ENCODE measurements at places on chromosomes 12 and 14.

GRCh38 chr12:121580959-121581685 is at the start of gene KDM2B:
Gene KDM2B (minus strand): TSS chr12:121581023. CDS start chr12:121580911, 112 bp downstream.
- DNase-seq, result peak; percentile 54

- DNase-seq, result no peak
Observed at GRCh38 chr14:92292673-92293072, 30.3 kb upstream of the SLC24A4 start.

DNA sequence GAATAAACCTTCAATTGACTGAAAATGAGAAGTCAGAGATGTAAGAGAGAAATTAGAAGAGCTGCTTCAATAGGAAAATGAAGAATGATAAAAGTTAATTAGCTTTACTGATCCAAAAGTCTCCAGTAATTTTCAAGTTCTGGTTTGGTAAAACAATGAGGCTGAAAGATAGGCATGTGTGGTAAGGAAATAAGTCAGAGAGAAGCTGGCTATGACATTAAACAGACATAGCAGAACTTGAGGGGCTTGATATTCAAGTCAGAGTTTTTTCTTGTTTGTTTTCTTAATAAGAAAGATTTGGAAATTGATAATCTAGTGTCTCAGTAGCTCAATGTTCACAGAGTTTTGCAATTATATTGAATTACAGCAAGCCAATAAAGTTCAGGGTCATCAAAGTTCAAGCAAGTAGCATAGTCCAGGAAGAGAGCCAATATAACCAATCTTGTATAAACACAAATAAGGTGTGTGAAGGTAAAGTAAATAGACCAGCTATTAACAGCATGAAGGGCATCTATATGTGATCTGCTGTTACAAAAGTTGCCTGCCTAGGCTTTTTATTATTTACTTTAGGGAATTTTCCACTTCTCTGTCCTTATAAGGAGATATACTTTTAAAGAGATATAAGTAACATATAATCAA is 1111.5 kb downstream of the TRHDE start:
- no peak for DNase-seq

DNA sequence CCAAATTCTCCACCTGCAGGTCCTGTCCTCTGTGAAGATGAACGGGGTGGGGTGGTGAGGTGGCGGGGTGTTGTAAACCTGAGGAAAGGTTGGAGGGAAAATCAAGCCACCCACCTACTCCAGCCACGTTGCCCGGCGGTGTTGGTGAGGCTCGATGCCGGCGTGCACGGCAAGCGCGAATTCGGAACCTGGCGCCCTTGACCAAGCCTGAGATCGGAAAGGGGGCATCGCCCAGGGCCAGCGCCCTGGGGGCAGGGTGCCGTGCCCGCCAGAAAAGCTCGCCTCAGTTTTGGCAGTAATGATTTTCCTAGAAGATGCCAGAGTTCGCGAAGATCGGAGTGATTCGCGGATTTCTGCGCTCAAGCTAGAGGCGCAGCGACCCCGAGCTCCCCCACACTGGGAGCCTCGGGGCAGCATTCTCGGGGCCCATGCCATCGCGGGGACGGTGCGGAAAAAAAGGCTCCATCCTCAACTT is 817 bp downstream of the STXBP6 start:
- DNase-seq, result no peak

DNA sequence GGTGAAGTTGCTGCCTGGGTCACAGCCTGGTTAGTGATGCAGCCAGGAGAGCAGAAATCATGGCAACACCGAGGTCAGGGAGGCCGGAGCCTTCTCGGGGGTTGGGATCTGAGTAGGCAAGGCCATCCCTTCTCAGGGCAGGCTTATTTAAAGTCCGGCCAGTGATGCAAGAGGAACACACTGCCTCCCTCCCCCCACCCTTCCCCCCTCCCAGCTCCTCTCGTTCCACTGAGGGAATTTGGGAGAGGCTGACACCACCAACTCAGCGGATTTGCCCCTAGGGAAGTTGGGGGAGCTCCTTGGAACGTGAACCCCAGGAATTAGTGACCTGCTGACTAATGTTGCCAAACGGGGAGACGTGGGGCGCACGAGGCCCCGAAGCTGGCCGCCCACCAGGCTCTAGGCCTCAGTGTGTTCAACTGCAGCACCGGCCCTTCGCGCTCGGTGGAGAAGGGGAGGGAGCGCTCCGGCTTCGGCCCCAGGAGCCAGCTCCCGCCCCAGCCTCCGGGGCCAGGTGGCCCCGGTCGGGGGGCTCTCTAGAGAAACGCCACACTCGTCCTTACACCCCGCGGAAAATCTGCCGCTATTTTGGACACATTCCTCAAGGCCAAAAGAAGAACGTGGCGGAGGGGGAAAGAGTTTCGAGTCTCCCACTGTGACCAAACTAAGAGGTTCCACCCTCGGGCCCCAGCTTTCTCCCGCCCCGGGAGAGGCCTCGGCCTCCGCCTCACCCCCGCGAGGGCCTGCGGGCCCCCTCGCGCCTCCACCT is 1.6 kb downstream of the CTDSP2 start:
- peak; percentile 48 for DNase-seq

All from COLO829 (cell line).